ENCODE measurements at places on chromosomes 7 and 10.

- DNase-seq, result no peak
These were observed 33.8 kb upstream of the COL1A2 start for GRCh38 chr7:94360926-94361325.

DNA sequence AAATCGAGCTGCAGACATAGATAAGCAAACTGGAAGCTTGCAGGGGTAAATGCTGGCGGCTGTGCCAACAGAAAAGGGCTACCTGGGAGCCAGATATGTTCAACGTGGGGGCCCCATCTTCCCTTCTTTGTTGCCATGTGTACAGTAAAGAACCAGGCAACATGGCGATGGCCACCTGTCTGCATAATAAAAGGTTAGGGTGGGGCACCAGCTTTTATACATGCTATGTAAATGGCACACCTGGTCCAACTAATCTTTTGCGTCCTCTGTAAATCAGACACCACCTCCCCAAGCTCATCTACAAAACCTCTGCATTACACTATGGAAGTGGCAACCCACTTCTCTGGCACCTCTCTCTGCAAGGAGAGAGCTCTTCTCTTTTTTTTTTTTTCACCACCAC, 13.9 kb downstream of the BUD31 start:
- no peak for DNase-seq

- no peak for DNase-seq
These were observed 490.2 kb upstream of the AUTS2 start for GRCh38 chr7:69108097-69108496.

GRCh38 chr10:80425901-80426300, 17.6 kb downstream of the PRXL2A start:
- DNase-seq, result no peak

- DNase-seq, result no peak
These were observed 51.5 kb upstream of the RSBN1L start for GRCh38 chr7:77644774-77645173.

DNA sequence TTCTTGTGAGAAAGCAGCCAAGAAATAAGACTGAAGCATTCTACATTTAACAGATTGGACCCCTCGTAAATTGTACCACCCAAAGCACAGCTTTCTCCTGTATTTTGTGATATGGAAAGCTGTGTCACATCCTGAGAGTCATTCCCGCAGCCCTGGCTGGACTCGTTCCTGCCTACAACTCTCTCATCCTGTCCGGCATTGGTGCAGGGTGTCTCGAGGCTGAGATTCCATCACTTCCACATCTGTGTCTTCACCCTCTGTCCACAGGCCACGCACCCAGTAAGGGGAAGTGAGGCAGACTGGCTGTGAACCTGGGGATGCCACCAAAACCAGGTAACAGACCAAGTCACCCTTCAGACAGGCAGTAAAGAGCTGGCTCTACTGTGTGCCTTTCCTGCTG, 146.2 kb upstream of the KLF6 start:
- no peak for DNase-seq

- DNase-seq, result no peak
These were observed 43.5 kb upstream of the CACUL1 start for GRCh38 chr10:118798231-118798662.

DNA sequence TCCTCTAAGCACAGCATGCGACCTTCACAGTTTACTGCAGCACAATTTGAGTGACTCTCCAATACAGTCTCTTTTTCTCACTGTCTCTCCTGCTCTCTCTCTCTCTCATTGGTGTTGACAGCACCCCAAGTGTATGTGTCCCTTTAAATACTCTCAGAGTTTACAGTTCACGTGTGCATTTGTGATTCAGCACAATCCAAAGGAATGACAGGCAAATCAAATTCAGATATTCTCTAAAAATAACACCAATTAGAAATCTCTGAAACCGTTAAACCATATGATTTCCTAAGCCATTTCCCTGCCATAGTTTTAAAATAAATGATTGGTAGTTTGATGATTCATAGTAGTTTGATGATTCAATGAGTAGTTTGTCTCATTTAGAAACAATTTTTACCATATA, 104.0 kb upstream of the GAD2 start:
- no peak for DNase-seq
